ENCODE measurements at places on chromosomes 1 and 21.

GRCh38 chr1:33401471-33401870 lies 29.4 kb downstream of the PHC2 start:
- DNase-seq: no peak

DNA sequence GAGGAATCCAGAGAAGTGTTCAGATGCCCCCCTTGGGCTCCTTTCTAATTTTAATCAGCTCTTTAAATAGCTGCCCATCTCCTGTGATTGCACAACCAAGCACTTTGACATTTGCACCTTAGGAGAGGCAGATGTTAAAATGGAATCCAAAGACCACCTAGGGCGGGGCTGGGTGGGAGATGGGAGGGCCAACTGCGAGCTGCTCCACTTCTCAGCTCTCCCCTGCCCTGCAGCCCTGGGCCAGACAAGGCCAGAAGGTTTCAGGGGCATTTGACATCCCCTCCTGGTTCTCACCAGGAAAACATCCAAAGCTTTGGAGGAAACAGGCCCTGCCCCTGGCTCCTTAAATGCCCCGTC lies 106.9 kb downstream of the DHRS3 start:
- DNase-seq: no peak

GRCh38 chr1:100347009-100347966 lies 5.0 kb upstream of the CDC14A start:
- no peak for DNase-seq

GRCh38 chr1:58887059-58887458 lies 103.2 kb upstream of the JUN start:
- no peak for DNase-seq

- DNase-seq: no peak
Observed at GRCh38 chr21:38498057-38498833, at the start of gene ERG. Gene ERG, minus strand, starts transcription at chr21:38498477. Its CDS starts 97 bp downstream, at chr21:38498380.

DNA sequence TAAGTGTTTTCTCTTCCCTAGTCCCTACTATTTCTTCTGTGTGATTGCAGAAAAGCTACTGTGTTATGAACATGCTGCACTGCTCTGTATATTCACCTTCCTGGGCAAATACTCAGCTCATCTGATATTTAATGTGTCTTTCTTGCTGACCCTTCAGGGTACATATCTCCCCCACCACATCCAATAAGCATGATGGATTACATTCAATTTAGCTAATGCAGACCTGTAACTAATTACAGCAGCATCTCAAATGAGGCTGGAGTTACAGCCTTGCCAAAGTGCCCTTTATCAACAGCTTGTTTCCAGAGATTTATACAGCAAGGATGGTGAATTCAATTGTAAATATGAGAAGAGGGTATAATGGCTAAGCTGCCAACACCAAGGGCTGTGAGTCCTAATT lies 144.0 kb downstream of the KCNH1 start:
- no peak for DNase-seq

GRCh38 chr1:209106237-209106741 lies 477.2 kb upstream of the CAMK1G start:
- no peak for DNase-seq
